ENCODE measurements at places on chromosomes 3 and 15.

GRCh38 chr15:94532226-94532625, 300.9 kb downstream of the MCTP2 start:
- DNase-seq: no peak

GRCh38 chr3:135994708-135995337, 29.3 kb downstream of the PPP2R3A start:
- DNase-seq: peak; percentile 71

GRCh38 chr3:16849229-16849628, 35.5 kb upstream of the PLCL2 start:
- DNase-seq: no peak

GRCh38 chr3:9653565-9654248, 4.4 kb downstream of the MTMR14 start:
- DNase-seq: no peak

Measured in islet precursor cell (in vitro differentiated cells).